ENCODE measurements at places on chromosomes 16 and 17.

DNA sequence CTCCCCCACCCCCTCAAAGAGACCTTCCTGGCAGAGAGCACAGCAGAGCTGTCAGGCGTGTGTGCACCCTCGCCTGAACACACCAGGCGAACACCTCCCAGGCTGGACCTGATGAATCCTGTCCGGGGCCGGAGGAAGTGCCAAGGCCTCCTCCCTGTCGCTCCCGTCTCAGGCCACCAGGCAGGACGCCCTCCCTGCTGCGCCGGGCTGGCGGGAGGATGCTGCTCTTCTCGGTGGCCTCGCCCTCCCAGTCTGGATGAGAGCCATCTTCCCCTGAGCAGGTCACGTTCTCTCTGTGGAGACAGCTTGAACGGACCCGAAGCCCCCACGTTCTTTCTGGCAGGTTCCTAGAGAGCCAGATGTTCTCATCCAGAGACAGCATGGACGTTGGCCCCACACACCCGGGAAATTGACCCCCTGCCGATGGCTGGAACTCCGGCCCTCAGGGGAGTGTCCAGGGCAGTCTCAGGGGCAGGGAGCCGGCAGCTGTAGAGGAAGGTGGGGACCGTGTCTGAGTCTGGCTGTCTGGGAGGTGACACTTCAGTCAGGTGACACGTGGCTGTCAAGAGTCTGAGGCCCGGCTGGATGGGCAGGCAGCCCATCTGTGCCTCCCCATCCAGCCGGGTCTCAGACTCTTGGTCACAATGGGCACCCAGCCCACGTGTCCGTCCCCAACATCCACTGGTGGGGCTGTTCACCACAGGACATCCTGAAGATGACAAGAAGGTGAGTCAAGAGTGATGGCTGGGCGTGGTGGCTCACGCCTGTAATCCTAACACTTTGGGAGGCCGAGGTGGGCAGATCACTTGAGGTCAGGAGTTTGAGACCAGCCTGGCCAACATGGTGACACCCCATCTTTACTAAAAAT is 5.0 kb upstream of the TIMP2 start:
- DNase-seq: no peak

DNA sequence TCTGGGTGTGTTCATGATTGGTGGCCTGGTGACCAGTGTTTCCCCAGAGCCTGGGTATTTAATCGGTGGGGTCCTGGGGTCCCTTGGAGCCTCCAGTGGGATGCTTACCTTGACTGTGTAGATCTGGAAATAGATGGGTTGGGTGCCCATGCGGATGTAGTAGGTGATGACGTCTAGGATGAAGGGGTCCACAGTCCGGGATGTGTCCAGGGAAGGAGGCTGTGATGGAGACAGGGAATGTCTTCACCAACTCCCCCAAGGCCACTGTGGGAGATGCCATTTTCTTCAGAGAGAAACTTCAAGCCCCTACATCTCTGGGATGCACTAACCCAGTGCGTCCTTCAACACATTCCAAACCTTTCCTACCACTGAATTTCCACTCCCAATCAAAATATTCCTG is 24.1 kb upstream of the MFSD6L start:
- DNase-seq: no peak

DNA sequence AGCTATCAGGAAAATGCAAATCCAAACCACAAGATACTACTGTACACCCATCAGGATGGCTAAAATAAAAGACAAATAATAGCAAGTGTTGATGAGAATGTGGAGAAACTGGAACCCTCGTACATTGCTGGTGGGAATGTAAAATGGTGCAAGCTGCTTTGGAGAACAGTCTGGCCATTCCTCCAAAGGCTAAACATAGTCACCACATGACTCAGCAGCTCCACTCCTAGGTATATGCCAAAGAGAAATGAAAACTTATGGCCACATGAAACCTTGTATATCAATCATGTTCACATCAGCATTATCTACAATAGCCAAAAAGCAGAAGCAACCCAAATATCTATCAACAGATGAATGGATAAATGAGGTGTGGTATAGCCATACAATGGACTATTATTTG is 28.5 kb downstream of the VAC14 start:
- DNase-seq: no peak

DNA sequence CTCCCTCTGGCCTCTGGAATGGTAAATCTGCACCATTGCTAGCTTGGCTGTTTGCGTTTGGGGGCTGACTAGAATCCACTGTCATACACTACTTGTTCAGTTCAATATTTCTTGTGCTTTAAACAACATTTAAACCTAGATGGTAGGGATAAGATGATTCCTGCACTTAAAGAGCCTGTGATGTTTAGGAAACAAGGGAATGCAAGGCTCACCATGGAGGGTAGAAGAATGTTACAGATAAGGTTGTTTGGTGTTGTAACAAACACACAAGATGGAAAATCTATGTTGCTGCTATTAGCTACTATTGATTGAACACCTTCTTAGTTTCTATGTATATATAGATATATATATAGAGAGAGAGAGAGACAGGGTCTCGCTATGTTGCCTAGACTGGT is 31.4 kb downstream of the YPEL2 start:
- DNase-seq: no peak

GRCh38 chr16:4982056-4982867 is 24.1 kb downstream of the SEC14L5 start:
- DNase-seq: no peak

DNA sequence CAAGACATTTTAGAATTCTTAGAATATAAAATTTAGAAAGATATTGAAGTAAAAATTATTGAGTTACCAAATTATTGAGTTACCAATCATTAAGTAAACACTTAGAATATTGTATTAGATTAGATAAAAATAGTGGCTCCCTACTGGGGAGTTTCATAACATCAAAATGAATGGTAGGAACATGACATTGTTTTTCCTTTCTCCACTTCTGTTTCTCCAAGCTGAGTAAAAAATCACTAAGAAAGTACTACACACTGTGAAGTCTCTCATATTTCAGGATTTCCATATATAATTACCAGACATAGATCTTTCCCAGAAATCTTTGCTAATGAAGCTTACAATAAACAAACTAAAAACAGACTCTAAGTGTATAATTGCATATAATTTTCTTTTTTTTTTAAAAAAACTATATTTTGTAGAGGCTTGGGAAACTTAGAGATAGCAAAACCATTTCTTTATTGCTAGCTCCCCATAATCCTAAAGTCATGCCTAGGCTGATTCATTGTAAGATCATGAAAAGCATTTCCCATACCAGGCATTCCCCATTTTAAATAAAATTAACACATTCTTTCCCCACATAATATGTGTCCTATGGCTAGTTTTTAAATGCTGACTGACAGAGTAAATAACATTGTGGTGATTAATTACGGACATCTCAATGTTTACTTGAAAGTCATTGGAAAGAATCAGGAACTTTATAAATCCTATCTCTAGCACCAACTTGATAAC is 1408.7 kb upstream of the GOT2 start:
- no peak for DNase-seq

- DNase-seq: peak; percentile 95
Observed at GRCh38 chr17:72118335-72119076, 2.3 kb upstream of the SOX9 start.

DNA sequence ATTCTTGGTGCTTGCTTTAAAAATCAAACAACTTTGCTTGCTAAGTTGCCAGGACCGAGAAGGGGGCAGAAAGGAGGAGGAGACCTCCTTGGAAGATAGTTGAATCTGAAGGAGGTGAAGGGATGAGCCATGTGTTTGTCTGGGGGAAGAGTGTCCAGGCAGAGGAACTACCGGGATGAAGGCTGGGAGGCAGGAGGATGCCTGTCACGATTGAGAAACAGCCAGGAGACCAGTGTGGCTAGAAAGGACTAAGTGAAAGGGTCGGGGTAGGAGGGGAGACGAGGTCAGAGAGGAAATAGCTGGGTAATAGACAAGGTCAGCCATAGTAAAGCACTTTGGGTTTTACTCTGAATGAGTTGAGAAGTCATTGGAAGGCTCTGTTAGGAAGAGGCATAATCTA is 38.9 kb upstream of the CSNK2A2 start:
- DNase-seq: no peak

DNA sequence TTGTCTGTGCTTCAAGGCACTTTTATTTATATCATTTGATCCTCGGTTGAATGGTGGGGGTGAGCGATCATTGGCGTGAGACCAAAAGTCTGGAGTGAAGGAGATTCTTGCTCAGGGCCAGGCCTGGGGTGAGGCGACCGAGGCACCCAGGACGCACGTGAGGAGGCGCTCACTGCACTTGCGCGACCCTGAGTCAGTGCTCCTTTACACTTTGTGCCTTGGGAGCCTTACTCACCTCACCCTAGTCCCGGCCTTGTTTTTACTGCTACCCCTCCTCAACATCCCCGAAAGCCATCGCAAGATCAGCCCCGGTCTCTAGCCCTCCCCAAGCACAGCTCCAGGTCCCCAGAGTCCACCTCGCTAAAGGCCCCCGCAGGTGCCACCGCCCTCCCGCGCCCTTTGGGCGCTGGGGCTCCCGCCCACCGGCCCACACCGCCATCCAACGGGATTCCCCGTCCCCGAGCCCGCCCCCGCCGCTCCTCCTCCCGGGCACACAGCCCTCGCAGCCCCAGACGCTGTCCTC is 496 bp downstream of the EZH1 start:
- peak; percentile 27 for DNase-seq

DNA sequence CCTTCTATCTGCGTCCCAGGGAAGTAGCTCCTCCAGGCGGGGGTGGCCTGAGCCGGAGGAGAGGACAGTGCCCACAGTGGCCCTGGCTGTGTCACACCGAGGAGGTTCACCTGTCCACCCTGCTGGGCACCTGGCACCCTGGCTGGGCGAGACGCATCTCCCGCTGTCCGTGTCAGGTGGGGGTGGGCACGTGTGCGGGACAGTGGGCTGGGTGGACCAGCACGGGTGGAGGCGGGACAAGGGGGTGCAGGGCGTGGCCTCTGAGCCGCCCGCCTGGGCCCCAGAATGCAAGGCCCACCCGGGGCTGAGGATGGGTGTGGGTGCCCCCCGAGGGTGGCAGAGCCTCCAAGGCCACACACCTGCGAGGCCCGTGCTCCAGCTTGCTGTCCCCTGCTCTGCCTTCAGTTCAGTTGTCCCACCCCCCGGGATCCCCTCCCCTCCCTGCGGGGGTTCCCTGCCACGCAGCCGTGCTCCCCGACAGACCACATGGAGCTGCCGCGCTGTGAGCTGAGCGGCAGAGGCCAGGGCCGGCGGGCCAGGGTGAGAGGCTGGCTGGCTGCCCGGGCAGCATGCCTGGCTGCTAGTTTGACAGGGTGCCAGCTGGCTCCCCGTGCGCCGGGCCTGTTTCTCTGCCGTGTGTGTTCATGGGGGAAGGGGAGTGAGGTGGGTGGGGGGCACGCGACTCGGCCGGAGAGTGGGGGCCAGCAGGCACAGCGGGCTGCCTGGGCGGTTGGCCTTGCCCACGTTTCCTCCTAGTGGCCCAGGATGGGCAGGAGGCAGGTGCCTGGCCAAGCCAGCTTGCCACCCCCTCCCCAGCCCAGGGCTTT is 33.9 kb downstream of the BAHCC1 start:
- DNase-seq: peak; percentile 88

DNA sequence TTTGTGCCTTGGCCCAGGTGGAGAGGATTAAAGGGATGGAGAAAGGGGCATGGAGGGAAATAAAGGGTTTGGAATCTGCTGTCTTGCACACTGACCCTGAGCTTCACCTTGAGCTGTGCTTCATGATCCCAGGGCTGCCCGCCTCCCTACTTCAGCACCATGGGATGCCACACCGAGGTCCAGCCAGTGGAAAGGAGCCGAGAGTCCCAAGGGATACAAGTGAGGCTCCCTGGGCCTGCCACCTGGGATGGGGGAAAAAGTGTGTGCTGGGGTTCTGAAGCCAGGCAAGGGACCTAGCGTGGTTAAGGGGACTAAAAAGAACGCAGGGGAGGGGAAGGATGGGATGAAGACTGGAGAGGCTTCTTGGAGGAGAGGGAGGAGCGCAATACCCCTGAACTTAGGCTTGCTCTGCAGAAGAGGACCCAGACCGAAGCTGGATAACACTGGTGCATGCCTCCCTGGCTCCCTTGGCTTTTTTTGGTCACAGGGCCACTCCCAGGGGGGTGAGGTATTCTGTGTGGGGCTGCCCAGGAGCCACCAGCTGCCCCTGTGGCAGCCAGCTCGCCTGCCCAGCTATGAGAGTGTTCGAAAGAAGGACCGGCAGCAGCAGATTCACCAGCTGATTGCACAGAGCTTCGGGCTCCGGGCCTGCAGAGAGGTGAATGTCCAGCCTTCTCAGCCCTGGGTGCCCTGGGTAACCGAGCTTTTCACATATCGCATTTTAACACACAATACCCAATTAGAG is 7.2 kb downstream of the MRPL27 start:
- DNase-seq: no peak

- DNase-seq: no peak
Observed at GRCh38 chr16:30526137-30526822, at the start of gene ZNF768. ZNF768 (minus strand) TSS chr16:30526566; CDS start chr16:30526413, 153 bp downstream.

DNA sequence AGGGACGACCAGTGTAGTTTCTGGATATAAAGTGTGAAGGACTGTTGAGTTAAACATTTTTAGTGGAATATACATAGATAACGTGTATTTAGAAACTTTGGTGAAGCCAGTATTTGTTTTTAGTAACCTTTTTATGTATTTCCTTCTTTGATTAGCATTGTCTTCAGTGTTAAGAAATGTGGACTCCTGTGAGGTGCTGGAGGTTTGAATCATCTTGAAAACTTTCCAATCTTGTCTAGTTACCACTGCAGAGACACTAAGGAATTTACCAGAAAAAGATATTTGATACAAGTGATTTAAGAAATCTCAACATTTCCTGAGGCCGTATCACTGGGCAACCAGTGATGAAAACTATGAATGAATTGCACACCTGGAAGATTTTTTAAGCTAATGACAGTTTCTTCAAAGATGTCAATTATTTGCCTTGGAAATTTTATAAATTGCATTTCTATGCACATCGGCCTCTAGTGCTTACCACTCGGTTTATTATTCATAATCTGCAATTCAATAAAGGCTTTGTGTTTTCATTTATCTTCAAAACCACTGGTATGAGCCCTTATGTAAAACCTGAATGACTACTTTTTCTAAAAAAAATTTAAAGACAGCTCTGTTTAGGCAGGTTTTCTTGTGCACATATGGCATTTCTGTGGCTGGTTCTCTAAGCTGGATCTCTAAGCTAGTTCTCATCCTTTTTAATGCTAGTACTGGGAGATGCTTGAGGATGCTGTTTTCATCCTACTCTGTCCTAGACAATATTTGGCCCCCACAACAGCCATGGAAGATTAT is 31.4 kb upstream of the ADCY7 start:
- no peak for DNase-seq

DNA sequence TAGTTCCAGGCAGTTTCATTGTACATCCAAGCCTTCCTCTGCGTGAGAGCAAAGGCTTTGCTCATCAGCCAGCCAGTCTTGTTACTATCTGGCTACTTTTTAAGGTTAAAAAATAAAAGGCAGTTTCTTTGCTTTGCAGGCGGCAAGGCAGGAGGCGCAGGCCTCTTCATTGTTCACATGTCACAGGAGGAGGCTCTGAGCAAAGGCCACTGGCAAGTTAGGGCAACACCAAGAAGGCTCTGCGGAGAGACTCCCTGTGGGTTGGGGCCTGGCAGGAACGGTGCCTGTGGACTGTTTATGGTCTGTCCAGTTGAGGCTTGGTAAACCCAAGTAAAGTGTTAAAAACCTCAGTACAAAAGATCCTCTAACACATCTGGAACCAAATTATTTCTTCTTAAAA is 3.9 kb upstream of the NT5C start:
- no peak for DNase-seq
